ENCODE measurements at places on chromosomes 6 and 20.

- no peak for DNase-seq
Observed at GRCh38 chr6:123418071-123418470, 218.7 kb downstream of the TRDN start.

- DNase-seq = no peak
Observed at GRCh38 chr6:128516514-128516898, 3.9 kb downstream of the PTPRK start.

GRCh38 chr6:143224516-143224915 lies 163.8 kb downstream of the AIG1 start:
- no peak for DNase-seq

DNA sequence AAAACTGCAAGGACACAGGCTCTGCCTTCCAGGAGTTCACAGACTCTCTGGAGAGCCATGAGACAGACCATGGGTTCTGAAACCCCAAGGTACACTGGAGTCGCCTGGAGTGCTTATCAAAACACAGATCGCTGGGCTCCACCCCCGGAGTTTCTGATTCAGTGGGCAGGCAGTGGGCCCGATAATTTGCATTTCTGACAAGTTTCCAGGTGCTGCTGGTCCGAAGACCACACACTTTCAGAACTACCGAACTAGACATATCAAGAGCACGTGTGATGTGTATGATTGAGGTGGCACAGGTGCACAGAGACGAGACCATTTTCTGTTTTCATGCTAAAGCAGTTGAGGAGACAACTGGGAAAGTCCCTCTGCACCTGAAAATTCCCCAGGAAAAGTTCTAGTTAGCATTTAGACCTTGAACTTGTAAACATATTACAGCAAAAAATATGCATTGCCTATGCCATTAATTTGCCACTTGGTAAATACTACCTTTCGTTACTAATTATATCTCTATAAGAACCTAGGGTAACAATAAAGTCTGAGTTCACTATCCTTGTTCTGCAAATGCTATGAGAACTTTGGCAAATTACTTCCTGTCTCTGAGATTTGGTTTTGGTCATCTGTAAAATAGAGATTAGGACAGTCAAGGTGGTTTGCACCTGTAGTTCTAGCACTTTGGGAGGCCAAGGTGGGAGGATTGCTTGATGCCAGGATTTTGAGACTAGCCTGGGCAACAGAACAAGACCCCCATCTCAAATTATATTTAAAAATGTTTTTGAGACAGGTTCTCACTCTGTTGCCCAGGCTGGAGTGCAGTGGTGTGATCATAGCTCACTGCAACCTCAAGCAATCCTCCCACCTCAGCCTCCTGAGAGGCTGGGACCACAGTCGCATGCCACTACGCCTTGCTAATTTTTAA lies 14.3 kb upstream of the PIM1 start:
- DNase-seq = no peak

GRCh38 chr6:53926505-53926904 lies 131.7 kb downstream of the LRRC1 start:
- no peak for DNase-seq

DNA sequence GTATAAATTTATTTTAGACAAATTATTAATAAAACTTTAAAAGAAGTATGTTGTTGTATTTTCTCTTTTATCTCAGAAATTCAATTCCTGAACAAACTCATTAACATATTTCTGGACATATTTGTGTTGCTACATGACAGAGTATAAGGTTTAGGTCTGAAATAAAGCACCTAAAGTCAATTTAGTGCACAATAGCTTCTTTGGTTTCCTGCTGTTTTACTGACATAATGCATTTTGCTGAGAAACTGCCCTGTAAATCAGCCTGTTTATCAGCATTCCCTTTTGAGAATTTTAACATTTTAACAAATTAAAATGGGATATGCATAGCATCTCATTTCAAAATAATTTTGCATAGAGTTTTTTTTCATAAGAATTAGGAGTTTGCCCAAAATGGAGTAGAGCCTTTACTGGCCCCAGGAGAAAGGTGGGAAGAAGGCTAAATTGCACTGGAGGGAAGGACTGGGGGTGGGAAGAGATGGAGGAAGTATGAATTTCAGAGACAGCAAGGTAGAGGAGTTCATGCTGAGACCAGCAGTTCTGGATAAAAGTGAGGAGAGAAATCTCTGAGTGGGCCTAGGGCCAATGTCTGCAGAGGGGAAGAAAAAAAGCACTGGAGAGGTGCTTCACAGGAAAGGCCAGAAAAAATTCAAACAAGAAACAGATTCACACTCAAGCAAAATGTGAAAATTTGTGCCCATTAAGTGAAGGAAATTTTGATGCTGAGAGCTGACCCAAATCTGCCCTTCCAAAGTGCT lies 324.2 kb upstream of the HSF2 start:
- DNase-seq = no peak

- DNase-seq = no peak
Observed at GRCh38 chr6:131519670-131520436, 53.2 kb upstream of the ARG1 start.

GRCh38 chr6:92174398-92175073 lies 1244.8 kb downstream of the EPHA7 start:
- no peak for DNase-seq

DNA sequence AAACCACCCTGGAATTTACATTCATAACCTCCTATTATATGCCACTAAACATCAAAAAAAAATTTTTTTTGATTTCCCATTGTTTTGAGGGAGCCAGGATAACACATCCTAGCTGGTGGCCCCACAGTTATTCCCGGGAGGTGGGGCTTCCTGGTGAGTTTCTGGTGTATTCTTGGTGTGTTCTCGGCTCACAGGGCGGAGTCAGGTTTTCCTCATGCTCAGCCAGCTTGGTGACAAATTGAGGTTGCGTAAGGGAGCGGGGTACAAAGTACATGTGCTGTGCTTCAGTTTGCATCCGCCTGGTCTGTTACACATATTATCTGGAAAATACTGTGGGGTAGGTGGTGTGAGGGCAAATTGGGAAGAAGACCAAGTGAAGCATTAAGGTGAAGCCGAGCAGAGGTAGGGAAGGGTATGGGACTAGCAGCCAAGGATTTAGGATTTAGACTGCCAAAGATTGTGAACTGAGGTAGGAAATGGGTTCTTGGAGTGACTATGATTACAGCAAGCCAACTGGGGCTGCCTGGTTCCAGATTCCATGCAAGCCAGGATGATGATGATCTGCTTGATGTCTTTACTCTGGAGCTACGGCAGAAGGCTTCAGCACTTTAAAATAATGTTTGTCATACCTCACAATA lies 46.2 kb upstream of the EEF1A1 start:
- DNase-seq = no peak

DNA sequence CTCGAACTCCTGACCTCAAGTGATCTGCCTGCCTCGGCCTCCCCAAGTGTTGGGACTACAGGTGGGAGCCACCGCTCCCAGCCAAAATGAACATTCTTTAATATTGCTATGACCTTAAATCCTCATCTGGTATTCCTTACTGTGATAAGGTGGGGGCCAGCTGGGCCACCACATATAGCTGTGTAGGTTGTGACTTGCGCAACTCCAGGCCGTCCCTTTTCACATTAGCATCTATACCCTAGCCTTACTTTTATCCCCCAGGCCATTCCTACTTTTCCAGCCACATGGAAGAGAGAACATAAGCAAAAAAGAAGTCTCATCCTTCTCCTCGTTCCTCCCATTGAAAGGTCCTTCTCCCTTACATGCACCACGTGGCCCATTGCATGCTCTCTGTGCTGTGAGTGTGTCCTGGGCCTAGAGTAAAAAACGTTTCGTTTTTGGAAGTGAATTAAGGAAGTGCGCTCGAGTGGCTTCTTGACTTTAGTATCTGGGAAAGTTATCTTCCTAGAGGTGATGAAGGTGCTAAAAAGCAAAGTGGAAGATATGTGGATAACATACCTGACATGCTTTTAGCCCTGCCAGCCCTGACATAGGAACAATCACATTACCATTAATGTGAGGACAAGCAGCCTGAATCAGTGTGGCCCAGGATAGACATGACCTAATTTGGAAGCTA lies 56.8 kb upstream of the KIF13A start:
- DNase-seq = no peak

DNA sequence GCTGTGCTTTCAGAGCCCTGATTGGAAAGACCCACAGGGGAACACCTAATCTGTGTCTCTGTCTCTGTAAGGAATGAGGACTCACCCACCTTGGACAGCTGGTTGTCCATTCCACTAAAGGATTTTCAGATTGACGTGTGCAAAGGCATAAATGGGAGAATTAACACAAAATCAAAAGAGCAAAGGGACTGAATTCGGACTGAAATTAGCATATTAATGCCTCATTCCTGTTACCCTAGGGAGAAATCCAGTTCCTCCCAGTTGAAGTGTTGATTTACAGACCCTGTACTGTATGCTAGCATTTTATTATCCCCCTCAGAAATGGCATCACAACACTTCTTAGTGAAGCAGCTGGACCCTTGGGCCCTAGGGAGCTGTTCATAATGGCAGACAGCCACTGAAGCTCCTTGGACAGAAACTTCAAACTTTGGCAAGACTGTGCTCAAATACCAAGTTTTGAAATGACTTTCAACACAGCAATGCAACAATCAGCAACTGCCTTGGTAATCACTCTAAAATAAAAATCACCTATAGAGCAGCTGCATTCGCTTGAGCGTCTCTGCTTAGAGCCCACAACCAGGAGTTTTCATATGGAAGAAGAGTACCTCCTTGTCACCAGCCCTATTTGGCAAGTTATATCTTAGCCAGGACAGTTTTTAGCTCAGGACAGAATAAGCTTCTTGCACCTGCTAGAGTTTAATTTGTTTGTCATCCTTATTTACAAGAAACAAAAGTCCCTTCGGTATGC lies 118.1 kb downstream of the TRDN start:
- DNase-seq = no peak

Data from T-helper 9 cell (primary cell).